Right ventricle myocardium inferior (tissue), 1 donor: ENCODE measurements at places on chromosomes 5 and 9. TPM values are rescaled to one million over a fixed set of nuclear protein-coding genes. Genes with fewer than 3 reads are reported as not detected.
A peak's percentile ranks its signal among the peaks of the same experiment; 100 is the strongest.

DNA sequence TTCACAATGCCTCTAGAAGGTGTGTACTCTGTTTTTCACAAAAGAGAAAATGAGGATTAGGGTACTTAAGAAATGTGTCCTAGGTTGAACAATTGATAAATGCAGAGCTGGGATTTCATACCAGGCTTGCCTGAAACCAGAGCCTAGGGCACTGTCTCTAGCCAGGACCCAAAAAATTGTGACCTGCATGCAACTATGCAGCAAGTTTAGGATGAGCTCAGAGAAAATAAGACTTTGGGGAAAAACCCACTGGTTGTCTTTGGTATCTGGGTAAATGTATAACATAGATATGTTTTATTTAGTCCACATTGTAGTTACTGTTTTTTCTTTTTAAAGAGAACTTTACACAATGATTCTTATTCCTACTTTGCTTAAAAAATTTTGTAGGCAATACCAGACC is 177.1 kb upstream of the SEMA6A start:
- DNase-seq = no peak

DPP7 gene
- 143 TPM for total RNA-seq

PCDHGA12 gene
- total RNA-seq = 6.5 TPM

DNA sequence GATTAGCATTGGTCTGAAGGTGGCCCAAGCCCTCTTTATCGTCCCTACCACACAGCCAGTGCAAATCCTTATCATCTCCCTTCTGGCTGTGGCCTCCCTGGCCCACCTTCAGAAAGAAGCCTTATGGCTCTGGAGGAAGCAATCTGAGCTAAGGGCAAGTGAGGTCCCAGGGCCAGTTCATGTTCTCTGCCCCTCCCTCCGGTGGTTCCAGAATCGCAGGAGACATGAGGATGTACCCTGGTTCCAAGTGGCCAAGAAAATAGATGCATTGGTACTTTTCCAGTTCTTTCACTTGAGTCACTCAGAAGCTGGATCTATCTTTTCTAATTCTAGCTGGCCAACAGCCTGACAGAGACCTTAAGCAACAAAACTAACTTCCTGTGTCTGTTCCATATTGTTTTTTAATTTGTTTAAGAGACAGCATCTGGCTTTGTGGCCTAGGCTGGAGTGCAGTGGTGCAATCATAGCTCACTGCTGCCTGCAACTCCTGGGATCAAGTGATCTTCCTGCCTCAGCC is 60.7 kb downstream of the LHFPL2 start:
- DNase-seq = no peak

PLAC8L1 gene
- total RNA-seq = not detected

DNA sequence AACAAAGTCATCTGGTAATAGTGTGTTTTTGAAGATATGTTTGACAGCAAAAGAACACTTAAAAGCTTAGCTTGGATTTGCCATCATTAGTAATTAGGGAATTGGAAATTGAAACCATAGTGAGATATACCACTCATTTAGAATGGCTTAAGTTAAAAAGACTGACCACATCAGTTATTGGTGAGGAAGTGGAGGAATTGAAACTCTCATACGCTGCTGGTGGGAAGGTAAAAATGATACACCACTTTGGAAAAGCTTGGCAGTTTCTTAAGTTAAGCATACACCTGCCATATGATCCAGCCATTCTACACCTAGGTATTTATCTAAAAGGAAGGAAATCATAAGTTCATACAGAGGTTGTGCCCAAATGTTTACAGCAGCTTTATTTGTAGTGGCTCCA is 213.2 kb downstream of the TRIO start:
- DNase-seq = no peak

GRCh38 chr5:92836855-92837755 is 743.9 kb downstream of the NR2F1-AS1 start:
- no peak for DNase-seq

BTNL8 gene
- 0.41 TPM for total RNA-seq

GRCh38 chr5:87210076-87210475 is 57.6 kb upstream of the RASA1 start:
- no peak for DNase-seq

SYK gene
- total RNA-seq = 4.2 TPM

ZCCHC10 gene
- total RNA-seq = 18.4 TPM

ARSB gene
- 11.9 TPM for total RNA-seq

DNA sequence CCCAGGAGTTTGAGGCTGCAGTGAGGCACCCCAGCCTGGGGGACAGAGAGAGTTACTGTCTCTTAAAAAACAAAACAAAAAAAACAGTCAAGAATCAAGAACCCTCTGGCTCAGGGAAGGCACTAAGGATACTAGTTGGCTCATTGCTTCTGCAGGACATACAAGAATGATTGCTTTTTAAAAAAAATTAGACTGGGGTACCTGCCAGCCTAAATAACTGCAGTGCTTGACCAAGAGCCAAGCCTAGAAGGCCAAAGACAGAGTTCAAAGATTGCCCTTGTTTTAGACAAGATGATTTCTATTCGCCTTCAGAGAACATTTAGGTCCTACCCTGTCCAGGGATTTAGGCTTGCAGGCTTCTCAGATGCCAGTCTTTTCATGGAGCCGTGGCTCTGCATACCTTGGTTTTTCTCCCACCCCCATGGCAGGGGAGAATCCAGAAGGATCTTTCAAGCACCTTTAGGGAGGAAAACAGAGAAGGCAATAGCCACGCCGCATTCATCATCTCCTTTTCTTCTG is 93.7 kb upstream of the IL6ST start:
- no peak for DNase-seq

DNA sequence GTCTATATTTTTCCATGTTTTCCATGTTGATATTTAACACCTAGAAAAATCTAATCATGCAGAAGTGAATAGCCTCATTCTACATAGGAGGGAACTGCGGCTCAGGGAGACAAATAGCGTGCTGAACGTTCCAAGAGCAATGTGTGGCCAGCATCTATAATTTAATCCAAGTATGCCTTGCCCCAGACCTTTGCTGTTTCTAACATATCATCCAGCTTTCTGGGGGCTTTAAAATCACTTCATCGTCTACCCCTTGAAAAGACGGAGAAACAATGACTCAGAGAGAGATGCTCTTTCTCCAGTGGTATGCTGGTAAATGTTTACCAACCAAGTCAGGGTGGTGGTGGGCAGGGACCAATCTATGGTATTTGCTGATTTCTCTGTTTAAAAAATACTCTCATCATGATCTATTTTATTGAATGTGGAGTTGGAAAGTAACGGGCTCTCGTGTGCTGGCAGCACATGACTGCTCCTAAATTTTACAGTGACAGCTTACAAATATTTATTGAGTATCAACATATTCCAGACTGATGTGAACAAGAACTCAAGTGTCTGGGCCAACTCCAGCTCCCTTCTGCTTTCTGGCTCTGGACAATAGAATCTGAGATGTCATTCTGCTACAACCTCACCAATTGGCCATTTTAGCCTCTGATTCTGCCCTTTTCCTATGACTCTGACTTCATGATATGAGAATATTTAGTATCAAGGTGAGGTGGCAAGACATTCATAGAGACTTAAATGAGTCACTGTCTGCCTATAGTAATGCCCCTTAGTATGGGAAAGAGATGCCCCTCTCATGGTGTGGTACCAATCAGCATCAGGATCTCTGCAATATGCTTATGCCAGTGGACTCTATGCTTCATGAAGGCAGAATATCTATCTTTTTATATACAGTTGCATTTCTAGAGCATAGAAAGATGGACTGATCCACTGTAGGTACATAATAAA is 407.4 kb upstream of the TNC start:
- no peak for DNase-seq

PCDHGA8 gene
- total RNA-seq = 9.7 TPM

DNA sequence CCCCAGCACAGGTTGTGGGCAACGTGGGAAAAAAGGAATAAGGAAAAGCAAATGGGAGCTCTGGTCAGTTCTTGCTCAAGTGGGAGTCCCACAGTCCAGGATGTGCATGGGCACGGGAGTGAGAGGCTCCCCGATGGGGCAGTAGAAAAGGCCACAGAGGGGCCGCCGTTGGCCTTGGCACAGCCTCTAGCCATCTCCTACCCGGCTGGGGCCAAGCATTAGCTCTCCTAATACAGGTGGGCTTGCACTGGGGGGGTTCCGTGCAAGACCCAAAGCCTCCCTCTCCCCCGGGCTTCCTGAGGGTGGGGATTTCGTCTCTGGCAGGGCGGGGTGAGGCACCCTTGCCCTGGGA is 212.2 kb upstream of the MVB12B start:
- DNase-seq = peak; percentile 57

DBH gene
- total RNA-seq = not detected

- DNase-seq = no peak
These were observed 47.4 kb downstream of the NDUFS4 start for GRCh38 chr5:53607886-53608285.

- no peak for DNase-seq
These were observed 3.4 kb downstream of the SLC2A6 start for GRCh38 chr9:133475292-133476012.

DNA sequence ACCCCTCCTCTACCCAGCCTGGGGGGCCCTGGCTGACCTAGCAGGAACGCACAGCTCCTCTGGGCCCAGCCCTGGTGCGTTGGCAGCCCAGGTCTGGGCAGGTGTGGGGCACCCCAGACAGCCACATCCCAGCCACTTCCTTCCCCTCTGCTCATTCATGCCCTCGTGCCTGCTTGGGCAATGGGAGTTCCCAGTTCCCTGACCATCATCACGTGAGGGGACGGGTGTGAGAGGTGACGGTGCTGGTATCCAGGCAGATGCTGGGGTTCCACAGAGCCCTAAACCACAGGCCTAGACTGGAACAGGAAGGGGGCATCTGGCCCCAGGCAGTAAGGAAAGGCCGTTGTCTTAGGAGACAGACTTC is 8.4 kb downstream of the RALGDS start:
- DNase-seq = peak; percentile 87

ABITRAM gene
- 16.0 TPM for total RNA-seq

RFX3 gene
- total RNA-seq = 3.7 TPM

RASGEF1C gene
- 0.49 TPM for total RNA-seq

CCL19 gene
- 1.1 TPM for total RNA-seq

GRCh38 chr9:90904706-90905478 is 103.3 kb downstream of the SYK start:
- no peak for DNase-seq

PRLR gene
- 0.38 TPM for total RNA-seq

- no peak for DNase-seq
These were observed 95.3 kb downstream of the KLF4 start for GRCh38 chr9:107394264-107394663.

DNA sequence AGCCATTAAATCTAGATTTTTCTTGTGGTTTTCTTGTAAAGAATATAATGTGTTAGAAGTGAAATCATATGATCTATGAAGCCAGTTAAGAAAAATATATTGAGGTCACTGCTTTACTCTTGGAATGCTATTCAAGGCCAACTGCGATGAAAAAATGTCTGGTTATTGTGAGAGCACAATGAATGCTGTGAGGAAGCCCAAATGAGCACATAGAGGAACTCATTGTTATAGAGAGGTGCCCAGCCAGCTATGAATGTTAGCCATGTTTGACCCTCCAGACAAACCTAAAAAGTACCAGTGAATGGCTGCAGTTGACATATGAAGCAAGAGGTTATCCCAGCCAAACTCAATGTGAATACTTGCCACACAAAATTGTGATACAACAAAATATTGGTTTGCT is 359.8 kb upstream of the FAM174A start:
- DNase-seq = no peak

SLC6A18 gene
- total RNA-seq = not detected

TEK gene
- 21.1 TPM for total RNA-seq

ZBED3 gene
- 6.5 TPM for total RNA-seq

GRCh38 chr9:130167927-130168326 is 4.3 kb upstream of the NCS1 start:
- no peak for DNase-seq
